ENCODE measurements at places on chromosomes 6 and 20.
A peak's percentile ranks its signal among the peaks of the same experiment; 100 is the strongest.

DNA sequence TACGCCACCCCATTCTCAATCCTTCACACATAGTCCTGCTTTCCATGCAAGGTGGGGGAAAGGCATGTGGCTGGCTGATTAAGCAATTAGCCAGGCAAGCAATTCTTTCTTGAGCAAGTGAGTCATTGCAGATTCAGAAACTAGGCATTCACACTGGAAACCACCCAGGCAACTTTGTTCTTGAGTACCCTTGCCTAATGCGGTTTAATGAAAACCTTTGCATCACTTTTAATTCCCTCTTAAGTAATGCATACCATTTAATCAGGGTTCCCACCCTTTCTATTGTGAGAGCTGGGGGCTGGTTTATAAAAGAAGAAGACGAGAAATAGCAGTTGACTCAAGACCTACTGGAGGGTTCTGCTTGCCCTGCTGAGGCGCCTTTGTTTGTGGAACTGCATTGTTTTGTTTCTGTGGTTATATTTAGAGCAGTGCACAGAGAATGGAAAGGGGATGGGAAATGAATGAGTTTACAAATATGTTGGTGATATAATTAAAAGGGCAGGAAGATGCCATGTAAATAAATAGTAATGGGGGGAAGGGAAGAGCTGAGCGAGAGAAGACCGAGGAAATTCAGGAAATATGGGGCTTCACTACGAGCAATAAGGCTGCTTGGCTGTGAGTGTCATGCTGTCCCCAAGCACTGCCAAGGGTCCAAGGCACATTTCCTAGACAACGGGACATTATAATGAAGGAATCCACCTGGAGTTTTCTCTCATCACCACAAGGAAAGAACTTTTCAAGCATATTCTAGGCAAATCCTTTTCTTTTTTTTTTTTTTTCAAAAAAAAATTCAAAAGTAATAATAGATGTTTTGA is 48.8 kb upstream of the TSHZ2 start:
- DNase-seq = peak; percentile 32

DNA sequence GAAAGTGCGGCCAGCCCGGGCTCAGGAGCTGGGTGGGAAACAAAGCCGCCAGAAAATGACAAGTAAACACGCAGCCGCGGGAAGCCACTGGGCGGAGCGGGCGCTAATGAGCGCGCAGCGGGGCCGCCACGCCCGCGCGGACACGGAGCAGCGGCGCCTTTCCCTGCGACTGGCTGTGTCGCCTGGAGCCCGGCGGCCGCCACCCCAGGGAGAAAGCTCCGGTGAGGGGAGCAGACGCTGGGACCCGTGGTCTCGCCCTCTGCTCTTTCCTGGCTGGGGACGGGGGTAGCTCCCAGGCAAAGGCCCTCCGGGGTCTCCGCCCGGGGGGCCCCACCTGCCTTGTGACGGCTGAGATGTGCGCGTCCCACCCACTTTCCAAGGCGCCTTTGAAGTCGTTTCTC is 54.9 kb downstream of the PRR18 start:
- no peak for DNase-seq

- DNase-seq = peak; percentile 26
These were observed 91.7 kb upstream of the PDE7B start for GRCh38 chr6:135759831-135760230.

- peak; percentile 34 for DNase-seq
These were observed 26.7 kb upstream of the TTPAL start for GRCh38 chr20:44448753-44449546.

DNA sequence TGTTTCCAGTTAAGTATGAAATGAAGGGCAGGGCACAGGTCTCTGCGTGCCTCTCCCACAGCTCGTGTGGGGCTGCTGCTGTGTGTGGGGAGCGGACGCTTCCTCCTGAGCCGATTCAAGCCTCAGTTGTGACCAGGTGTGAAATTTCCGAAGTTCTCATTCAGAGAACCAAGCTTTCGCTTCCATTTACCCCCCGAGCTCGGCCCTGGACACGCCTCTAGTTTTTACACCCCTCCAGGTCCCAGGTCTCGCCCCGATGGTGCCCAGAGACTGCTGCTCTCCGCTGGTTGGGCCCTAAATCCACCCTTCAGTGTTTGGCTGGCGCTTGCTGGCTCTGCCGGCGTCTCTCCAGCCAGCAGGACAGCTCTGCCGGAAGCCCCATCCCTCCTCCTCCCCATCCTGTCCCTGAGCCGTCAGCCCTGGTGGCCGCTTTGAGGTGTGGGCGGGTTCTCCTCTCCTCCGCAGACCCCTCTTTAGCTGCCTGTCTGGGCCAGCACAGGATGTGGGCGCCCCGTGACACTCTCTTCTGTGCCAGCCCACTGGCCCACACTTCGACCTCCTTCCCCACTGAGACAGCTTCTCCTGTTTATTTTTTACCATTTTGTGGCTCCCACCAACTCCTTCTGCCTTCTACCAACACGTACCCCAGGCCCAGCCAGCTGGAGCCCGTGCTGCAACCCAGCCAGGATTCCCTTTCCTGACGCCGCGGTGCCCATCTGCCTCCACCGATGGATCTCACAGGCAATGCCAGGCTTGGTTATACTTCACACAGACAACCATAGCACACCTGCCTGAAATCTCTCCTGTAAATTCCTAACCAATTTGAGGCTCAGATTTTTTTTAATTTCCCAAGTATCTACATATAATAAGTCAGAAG is 142.8 kb downstream of the DLL1 start:
- DNase-seq = no peak
